Heart right ventricle (tissue), 16 donors: ENCODE measurements at places on chromosomes 3 and 15. TPM values are rescaled to one million over a fixed set of nuclear protein-coding genes. Genes with fewer than 3 reads are reported as not detected.

FSD2 gene
- 90.7 TPM for total RNA-seq

GMNC gene
- 1.3 TPM for total RNA-seq

CGNL1 gene
- total RNA-seq = 42.0 TPM

ISL2 gene
- total RNA-seq = not detected

SPATA12 gene
- total RNA-seq = not detected

CAMKV gene
- not detected for total RNA-seq

CPN2 gene
- 4.5 TPM for total RNA-seq

PIGZ gene
- total RNA-seq = 7.7 TPM

INSYN1 gene
- total RNA-seq = 57.0 TPM

SNURF gene
- total RNA-seq = 42.8 TPM

PLOD2 gene
- total RNA-seq = 16.7 TPM

COL7A1 gene
- 14.8 TPM for total RNA-seq

TMEM108 gene
- 1.0 TPM for total RNA-seq

RNU6-1 gene
- not detected for total RNA-seq

STXBP5L gene
- total RNA-seq = not detected

MED12L gene
- 0.85 TPM for total RNA-seq

WDR49 gene
- 4.8 TPM for total RNA-seq

GPR62 gene
- 0.22 TPM for total RNA-seq

NANOGP8 gene
- 0.44 TPM for total RNA-seq

FANCD2OS gene
- not detected for total RNA-seq

TUSC2 gene
- total RNA-seq = 26.9 TPM

GCSAM gene
- not detected for total RNA-seq

CFAP44 gene
- 1.6 TPM for total RNA-seq

CATSPER2 gene
- total RNA-seq = 1.7 TPM

GJD2 gene
- total RNA-seq = 0.08 TPM

CRYGS gene
- total RNA-seq = 1.6 TPM

MUC4 gene
- not detected for total RNA-seq

SMARCC1 gene
- total RNA-seq = 22.5 TPM

KLHL6 gene
- 0.97 TPM for total RNA-seq

GOLGA8G gene
- not detected for total RNA-seq

TERB2 gene
- total RNA-seq = not detected

EXD1 gene
- total RNA-seq = not detected

PEX5L gene
- not detected for total RNA-seq

IL17RB gene
- total RNA-seq = 0.16 TPM

UACA gene
- total RNA-seq = 46.7 TPM

BSN gene
- total RNA-seq = 0.70 TPM

TNK2 gene
- 24.4 TPM for total RNA-seq

A4GNT gene
- not detected for total RNA-seq

SLC9A9 gene
- 2.6 TPM for total RNA-seq

CFAP100 gene
- not detected for total RNA-seq

TGM4 gene
- not detected for total RNA-seq

DPPA4 gene
- total RNA-seq = not detected

ARNT2 gene
- 2.3 TPM for total RNA-seq

ACAD11 gene
- total RNA-seq = 21.0 TPM

FBXW12 gene
- total RNA-seq = not detected

RTF1 gene
- 33.3 TPM for total RNA-seq

LYZL4 gene
- not detected for total RNA-seq

ITIH1 gene
- not detected for total RNA-seq

DUSP7 gene
- total RNA-seq = 25.6 TPM

GOLGA8K gene
- 0.23 TPM for total RNA-seq

CYP11A1 gene
- 3.6 TPM for total RNA-seq

MUSTN1 gene
- 30.5 TPM for total RNA-seq
